ENCODE measurements at places on chromosomes 16 and 17.

GRCh38 chr16:1960665-1961630, 1.6 kb downstream of the NDUFB10 start:
- peak; percentile 44 for DNase-seq

DNA sequence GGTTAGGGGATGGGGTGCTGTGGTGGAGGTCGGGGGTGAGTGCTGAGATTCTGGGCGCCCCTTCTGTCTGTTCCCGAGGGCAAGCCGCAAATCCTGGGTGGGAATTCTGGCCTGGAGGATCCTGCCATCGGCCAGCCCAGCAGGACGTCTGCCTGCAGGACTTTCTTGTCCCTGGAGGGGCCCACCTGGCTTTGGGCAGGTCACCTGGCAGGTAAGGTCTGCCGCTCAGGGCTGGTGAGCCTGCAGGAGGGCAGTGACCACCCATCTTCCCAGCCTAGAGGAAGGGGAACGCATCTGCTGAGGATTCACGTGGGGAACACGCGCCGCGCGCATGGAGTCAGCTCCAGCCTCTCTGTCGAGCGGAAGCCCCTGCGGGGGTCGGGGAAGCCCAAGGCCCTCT, 5.4 kb downstream of the RNF222 start:
- no peak for DNase-seq

- no peak for DNase-seq
Measured at GRCh38 chr16:12971241-12971640, 69.8 kb downstream of the SHISA9 start.

DNA sequence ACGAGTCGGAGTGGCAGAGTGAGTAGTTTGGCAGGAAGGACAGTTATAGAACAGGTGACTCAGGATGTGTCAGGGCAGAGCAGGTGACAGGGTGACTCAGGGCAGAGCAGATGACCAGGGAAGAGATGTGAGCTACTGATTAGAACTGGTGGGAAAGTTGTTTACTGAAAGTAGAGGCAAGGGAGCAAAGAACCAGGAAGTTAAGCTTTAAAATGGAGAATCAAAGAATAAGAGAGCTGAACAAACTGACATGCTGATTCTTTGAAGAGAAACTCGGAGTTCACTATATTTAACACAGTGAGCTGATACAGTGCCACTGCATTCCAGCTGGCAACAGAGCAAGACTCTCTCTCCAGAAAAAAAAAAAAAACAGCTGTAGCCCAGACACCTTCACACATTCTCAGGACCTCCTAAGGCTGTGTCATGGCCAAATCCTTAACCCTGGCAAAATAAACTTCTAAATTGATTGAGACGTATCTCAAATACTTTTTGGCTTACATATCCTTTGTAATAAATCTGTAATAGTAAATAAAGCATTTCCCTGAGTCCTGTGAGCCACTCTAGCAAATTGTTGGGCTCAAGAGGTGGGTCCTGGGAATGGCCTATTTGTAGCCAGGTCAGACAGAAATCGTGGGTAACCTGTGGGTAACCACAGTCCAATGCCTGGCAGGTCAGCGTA, 12.3 kb upstream of the UBE2I start:
- peak; percentile 50 for DNase-seq

DNA sequence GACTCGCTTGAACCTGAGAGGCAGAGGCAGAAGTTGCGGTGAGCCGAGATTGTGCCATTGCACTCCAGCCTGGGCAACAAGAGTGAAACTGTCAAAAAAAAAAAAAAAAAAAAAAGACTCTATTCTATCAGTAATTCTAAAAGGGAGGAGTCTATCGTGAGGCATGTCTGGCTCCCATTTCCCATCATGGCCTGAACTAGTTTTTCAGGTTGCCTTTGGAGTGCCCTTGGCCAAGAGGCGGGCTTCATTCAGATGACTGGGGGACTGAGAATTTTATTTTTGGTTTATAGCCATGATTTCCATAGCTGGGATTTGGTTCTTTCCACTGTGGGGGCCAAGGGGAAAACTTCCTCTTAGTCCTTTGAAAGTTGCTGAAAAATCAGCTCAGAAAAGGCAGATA, 3.5 kb upstream of the SNX29 start:
- DNase-seq, result no peak

DNA sequence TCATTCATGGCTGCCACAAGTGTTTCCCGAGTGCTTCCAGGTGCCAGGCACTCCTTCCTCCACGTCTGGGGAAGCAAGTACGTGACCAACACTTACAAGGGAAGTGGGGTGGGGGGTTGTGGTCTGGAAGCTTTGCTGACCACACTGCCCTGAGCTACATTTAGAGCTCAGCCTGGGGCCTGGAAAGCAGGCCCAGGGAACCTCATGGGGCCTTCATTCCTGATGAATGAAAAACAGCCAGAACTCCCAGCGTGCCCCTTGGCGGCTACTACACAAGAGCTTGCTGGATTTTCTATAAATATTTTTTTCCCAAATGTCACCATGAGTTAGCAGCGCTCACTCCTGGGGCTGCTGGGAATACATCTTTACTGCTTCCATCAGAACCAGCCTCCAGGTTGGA, 73.3 kb downstream of the ABCC12 start:
- no peak for DNase-seq
